Activated gamma-delta T cell (primary cell): ENCODE measurements at places on chromosomes 1 and 21.

DNA sequence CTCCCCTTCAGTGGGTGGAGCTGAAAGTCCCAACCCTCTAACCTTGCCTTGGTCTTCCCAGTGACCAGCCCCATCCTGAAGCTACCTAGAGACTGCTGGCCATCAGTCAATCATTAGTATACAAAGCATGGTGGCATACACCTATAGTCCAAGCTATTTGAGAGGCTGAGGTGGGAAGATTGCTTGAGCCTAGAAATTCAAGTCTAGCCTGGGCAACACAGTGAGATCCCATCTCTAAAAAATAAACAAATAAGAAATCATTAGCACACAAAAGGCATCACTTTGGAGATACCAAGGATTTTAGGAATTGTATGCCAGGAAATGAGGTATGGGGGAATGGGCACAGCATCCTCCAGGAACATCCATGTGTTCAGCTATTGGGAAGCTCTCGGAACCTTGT lies 4.4 kb upstream of the IFI6 start:
- no peak for DNase-seq

- DNase-seq, result no peak
These were observed 225.3 kb downstream of the SPATA17 start for GRCh38 chr1:217856342-217857034.

DNA sequence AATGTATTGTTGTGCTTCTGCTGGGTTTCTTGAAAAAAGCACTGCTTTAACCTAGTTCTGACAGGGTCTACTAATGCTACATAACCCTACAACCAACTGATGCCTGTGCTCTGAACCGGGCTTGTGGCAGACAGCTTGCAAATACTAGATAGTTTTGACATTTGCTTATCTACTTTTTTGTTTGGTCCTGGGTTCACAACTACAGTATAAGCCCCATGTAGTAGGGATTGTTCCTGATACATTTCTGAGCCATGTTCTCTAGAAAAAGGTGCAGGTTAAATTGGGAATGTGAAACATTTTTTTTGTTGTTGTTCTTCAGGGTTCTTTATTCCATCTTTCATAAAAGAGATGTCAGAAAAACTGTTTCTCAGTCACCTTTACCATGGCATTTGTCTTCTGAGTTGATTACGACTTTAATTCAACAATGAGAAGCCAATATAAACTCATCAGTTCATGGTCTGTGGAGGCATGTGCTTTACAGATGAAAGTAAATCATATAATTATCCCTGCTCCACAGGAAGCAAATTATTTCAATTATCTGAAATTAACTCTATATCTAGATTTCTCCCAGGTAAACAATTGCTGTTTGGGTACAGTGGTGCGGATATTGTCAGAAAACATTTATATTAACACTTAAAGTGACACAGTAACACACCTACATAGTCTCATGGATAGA lies 22.0 kb downstream of the OLFM3 start:
- DNase-seq, result no peak

DNA sequence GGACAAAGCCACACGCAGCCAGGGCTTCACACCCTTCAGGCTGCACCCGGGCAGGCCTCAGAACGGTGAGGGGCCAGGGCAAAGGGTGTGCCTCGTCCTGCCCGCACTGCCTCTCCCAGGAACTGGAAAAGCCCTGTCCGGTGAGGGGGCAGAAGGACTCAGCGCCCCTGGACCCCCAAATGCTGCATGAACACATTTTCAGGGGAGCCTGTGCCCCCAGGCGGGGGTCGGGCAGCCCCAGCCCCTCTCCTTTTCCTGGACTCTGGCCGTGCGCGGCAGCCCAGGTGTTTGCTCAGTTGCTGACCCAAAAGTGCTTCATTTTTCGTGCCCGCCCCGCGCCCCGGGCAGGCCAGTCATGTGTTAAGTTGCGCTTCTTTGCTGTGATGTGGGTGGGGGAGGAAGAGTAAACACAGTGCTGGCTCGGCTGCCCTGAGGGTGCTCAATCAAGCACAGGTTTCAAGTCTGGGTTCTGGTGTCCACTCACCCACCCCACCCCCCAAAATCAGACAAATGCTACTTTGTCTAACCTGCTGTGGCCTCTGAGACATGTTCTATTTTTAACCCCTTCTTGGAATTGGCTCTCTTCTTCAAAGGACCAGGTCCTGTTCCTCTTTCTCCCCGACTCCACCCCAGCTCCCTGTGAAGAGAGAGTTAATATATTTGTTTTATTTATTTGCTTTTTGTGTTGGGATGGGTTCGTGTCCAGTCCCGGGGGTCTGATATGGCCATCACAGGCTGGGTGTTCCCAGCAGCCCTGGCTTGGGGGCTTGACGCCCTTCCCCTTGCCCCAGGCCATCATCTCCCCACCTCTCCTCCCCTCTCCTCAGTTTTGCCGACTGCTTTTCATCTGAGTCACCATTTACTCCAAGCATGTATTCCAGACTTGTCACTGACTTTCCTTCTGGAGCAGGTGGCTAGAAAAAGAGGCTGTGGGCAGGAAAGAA lies 8.1 kb downstream of the PSRC1 start:
- no peak for DNase-seq

GRCh38 chr1:57424231-57425027 lies 569 bp upstream of the DAB1 start:
- no peak for DNase-seq

DNA sequence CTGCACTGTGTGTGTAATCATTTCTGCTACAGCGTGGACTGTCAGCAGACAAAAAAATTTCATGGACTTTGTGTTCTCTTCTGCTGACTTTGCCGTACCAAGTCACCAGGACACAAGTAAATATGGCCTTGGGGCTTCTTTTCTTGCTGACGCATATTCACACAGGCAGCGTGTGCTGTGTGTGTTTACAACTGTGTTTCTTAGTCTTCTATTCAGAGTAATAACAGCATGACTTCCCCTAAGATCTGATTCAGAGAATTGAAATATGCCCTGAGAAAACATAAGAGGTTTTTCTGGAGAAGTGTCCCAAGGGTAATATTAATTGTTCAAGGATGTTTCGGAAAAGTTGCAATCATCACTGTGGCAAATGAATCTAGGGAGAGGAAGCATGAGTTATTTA lies 47.1 kb upstream of the DYNLT5 start:
- no peak for DNase-seq

- DNase-seq, result no peak
These were observed 32.0 kb downstream of the NTPCR start for GRCh38 chr1:232982238-232982944.

- DNase-seq, result no peak
These were observed 28.9 kb downstream of the VANGL1 start for GRCh38 chr1:115670476-115671175.

- DNase-seq, result no peak
These were observed 49.1 kb upstream of the LAPTM5 start for GRCh38 chr1:30806381-30807317.

DNA sequence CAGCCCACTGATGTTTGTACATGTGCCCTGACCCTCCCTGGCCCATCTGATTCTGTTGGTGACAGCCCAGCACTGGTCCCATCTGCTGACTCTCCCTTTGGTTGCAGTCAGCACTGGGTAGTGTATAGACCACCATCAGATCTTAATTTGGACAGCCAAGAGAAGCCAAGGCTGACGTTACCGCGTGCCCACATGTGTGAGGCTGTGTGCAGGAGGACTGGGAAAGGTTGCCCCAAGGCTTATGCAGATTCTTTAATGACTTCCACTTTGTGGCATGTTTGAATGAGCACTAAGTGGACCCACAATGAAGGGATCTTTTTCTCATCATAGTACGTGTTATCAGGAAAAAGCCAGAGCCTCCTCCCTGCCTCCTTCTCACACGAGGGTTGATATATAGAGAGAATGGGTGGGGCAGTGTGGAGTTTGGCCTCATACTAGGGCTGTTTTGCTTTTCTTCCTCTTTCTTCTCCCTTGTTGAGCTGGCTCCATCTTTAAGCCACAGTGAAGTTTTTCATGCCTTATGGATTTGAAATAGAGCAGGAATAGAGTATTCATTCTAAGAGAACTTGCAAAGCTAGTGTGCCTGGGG lies 93.5 kb downstream of the NAV1 start:
- DNase-seq, result no peak

DNA sequence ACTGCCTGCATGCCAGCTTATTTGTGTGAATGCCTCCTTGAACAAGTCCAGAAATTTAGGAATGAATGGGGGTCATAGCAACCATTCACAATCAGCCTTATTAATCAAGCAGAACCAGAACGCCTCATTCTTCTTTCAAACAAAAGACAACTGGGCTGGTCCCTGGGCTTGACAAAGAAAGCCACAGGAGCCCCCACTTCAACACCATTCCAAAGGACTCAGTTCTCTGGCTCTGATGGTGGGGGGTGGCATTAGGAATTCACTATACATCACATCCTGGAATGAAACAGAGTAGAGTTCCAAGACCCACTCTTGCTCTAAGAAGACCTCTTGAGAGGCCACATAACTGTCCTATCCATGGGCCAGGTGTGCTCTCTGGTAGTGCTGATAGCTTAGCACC lies 186.6 kb upstream of the ST6GALNAC5 start:
- DNase-seq, result no peak
